ENCODE measurements at places on chromosomes 1 and 21. TPM values are rescaled to one million over a fixed set of nuclear protein-coding genes. Genes with fewer than 3 reads are reported as not detected.
A peak's percentile ranks its signal among the peaks of the same experiment; 100 is the strongest.

DNA sequence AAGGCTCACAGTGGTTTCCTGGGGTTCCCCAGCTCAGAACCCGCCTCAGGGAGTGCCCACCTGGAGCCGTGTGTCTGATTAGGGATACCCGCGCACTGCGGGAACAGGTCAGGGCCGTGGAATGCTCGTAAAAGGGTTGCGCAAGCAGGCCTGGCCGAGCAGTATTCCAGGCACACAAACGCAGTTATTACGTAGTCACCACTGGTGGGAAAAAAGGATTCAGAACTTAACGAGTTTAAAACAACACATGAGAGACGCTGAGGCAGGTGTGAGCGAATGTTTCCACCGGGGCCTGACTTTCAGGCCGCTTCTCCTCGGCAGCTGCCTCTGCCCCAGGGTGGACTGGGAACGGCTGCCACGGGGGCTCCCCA lies 18.2 kb downstream of the PLCH2 start:
- DNase-seq: no peak

Gene DDI2
- 28.3 TPM for total RNA-seq

GRCh38 chr1:158056498-158056897 lies 63.1 kb downstream of the KIRREL1 start:
- no peak for DNase-seq

- DNase-seq: no peak
These were observed 43.4 kb downstream of the WDR64 start for GRCh38 chr1:241695246-241696171.

DNA sequence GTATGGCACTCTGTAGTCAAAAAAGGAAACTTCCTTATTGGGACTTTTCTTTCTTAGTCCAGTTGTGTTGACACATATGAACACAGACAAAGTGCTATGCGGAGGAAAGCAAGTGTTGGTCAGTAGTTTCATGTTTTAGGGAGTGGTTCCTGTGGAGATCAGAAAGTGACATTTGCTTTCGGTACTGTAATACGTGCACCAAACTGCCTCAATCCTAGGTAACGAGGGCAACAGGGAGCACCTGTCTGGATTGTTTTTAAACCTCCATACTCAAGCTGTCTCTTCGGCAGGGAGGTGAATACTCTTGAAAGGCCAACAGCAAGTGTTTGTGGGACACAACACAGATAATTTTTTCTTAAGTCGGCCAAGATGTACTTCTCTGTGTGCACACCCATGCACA lies 9.1 kb downstream of the RHOU start:
- no peak for DNase-seq

GRCh38 chr1:154962156-154962749 lies 671 bp upstream of the PYGO2 start:
- DNase-seq: peak; percentile 46

- no peak for DNase-seq
These were observed 5.5 kb upstream of the LCE5A start for GRCh38 chr1:152505083-152505482.

- DNase-seq: no peak
These were observed 65.6 kb downstream of the GRIK3 start for GRCh38 chr1:36968730-36969129.

Gene KRTAP21-2
- not detected for total RNA-seq

DNA sequence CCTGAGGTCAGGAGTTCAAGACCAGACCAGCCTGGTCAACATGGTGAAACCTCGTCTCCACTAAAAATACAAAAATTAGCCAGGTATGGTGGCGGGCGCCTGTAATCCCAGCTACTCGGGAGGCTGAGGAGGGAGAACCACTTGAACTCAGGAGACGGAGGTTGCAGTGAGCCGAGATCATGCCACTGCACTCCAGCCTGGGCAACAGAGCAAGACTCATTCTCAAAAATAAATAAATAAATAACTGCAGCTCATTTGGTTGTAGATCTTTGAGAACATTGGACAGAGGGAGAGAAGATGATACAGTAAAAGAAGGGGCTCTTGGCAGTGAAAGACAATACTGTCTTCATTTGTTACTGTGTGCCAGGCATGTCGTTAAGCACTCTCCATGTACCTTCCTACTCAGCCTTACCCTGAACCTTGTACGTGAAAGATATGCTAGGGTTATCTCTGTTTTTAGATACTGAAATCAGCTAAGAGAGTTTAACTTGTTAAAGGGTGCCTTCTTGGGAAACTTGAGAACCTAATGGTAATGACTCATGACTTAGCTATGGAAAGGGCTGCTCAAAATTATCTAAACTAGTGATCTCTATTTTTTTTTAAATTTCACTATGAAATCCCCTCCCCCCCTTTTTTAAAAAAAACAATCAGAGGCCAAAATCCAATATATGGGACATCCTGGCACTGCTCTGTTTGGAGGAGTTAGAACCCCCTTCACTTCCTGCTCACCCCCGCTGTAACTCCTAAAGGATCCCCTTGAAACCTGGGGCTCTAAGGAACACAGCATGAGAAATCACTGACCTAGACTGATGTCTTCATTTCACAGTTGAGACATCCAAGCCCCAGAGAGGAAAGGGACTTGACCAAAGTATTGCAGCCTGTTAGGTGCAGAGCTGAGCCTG lies 6.8 kb upstream of the KPNA6 start:
- no peak for DNase-seq

Gene TMEM125
- 17.5 TPM for total RNA-seq

Gene CSMD2
- 0.47 TPM for total RNA-seq

Gene FAM78B
- 1.4 TPM for total RNA-seq
